ENCODE measurements at places on chromosomes 2 and 18. TPM values are rescaled to one million over a fixed set of nuclear protein-coding genes. Genes with fewer than 3 reads are reported as not detected.

The ADAM17 gene
- 5.4 TPM for total RNA-seq

DNA sequence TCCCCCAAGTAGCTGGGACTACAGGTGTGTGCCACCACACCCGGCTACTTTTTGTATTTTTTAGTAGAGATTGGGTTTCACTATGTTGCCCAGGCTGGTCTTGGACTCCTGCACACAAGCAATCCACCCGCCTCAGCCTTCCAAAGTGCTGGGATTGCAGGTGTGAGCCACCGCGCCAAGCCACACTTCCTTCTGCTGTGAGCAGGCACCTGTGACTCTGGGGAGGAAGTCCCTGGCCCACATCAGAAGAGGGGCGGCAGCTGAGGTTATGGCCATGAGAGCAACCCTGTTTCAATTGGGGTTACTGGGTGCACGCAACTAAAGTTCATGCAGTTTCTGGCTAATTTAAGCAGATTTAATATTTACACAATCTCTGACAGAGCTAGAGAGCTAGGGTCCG, 91.0 kb downstream of the PLB1 start:
- DNase-seq = no peak

- no peak for DNase-seq
These were observed 42.4 kb downstream of the TMEM18 start for GRCh38 chr2:634636-635388.

The TDRD15 gene
- total RNA-seq = 0.93 TPM

DNA sequence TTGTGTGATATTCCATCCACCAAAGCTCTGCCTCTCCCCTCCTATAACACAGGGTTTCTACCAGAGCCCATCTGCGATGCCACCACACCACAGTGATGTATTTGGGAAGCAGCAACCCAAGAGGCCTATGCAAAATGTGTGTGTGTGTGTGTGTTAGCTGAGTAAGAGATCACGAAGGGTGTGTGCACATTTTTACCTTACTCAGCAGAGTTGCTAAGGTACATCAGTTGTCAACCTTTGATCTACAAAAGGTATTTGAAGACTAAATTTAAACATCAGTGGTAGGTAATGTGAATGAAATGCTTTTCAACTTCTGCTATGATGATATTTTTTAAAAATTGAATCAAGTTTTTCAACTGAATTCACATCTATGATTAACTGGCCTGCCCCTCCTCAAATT, 227.6 kb downstream of the FBXO15 start:
- DNase-seq = no peak

GRCh38 chr2:3728104-3729054, 25.0 kb downstream of the DCDC2C start:
- no peak for DNase-seq

GRCh38 chr18:57209713-57210106, 62.8 kb downstream of the BOD1L2 start:
- DNase-seq = no peak

The RGPD4 gene
- not detected for total RNA-seq

- no peak for DNase-seq
These were observed 44.5 kb downstream of the TSHZ1 start for GRCh38 chr18:75255094-75255493.

The ABCG8 gene
- total RNA-seq = 121 TPM

GRCh38 chr2:238155051-238155760, 3.6 kb upstream of the ERFE start:
- no peak for DNase-seq

- no peak for DNase-seq
These were observed 146.3 kb downstream of the PLCL1 start for GRCh38 chr2:197950724-197951123.

- no peak for DNase-seq
These were observed 137.4 kb upstream of the ETAA1 start for GRCh38 chr2:67259556-67260342.

- DNase-seq = no peak
These were observed 307.2 kb downstream of the MYCN start for GRCh38 chr2:16247326-16248122.

- no peak for DNase-seq
These were observed 102.4 kb downstream of the COL3A1 start for GRCh38 chr2:189076572-189076971.

GRCh38 chr2:152929628-152930027, 211.2 kb downstream of the ARL6IP6 start:
- DNase-seq = no peak

DNA sequence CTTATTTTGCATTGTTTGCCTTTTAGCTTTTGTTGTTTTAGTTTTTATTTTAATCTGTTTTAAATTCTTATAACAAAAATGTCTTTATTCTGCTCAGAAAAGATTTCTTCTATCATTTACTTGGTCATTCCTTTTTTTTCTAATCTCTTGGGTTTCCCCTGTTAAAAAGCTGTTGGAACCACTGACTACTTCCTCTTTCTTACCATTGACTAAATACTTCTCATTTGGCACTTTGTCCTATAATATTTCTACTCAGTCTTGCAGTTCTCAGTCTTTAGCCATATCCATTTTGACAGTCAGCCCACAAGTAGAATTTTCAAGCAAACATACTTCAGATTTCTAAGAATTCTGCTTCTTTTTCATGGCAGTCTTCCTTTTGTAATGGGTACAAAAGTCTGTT, 567.2 kb downstream of the SATB2 start:
- DNase-seq = no peak

DNA sequence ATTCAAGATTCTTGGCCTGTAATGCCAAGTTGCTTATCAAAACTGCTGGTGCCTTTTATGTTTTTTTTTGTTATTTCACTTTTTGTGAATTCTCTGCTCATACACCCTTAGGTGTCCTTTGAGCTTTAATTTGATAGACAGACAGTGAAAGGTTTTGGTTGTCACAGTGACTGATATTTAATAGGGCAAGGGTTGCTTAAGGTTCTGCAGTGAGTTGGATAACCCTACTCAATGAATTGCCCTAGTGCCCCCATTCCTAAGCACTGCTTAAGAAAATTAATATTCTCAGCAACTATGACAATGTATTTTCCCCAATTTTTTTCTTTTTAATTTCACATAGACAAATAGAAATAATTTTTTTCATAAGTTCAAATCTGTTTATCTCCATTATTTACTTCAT, 15.4 kb downstream of the PPIG start:
- DNase-seq = no peak

DNA sequence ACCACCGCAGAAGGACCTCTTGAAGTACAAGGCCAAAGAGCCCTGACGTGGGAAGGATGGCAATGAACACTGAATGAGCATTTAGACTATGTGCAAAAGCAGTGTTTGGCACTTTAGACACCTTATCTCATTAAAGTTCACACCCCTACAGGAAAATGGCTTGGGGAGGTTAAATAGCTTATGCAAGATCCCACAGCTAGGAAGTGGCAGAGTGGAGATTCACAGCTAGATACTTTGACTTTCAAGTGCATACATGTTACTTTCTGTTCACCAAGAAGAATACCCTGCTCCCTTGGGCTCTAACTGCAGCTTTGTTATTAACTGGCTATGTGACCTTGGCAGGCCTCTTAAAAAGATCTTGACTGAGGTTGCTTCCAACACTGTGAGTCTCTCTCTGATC, 58.2 kb downstream of the ICOS start:
- DNase-seq = no peak

DNA sequence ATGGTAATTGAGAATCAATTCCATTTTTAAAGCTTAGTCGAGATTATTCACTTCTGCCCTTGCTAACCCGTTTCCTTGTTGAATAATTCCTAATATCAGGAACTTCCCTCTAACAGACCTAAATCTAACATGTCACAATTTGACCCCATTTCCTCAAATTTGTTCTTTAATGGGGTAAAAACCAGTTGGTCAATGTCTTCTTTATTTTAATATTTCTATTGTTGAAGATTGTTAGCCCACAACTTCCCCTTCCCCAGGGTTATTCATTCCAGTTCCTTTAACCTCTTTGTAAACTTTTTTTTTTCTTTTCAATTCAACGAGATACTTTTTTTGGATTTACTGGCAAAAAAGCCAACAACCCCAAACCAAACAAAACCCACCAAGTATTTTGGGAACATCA, 7.3 kb downstream of the TNFRSF11A start:
- DNase-seq = no peak

The MBOAT2 gene
- total RNA-seq = 0.91 TPM

GRCh38 chr2:160453111-160453820, 40.3 kb downstream of the RBMS1 start:
- DNase-seq = no peak

GRCh38 chr2:186069676-186070075, 331.1 kb downstream of the FSIP2 start:
- DNase-seq = no peak

GRCh38 chr18:67618061-67618460, 101.5 kb upstream of the DSEL start:
- no peak for DNase-seq
